ENCODE measurements at places on chromosomes 16 and 17.

GRCh38 chr16:2333772-2334379, 6.7 kb downstream of the ABCA3 start:
- DNase-seq: peak; percentile 39

- no peak for DNase-seq
These were observed 257.3 kb downstream of the CA10 start for GRCh38 chr17:51901242-51901641.

- DNase-seq: no peak
These were observed 214.3 kb upstream of the CDH5 start for GRCh38 chr16:66152181-66152580.

DNA sequence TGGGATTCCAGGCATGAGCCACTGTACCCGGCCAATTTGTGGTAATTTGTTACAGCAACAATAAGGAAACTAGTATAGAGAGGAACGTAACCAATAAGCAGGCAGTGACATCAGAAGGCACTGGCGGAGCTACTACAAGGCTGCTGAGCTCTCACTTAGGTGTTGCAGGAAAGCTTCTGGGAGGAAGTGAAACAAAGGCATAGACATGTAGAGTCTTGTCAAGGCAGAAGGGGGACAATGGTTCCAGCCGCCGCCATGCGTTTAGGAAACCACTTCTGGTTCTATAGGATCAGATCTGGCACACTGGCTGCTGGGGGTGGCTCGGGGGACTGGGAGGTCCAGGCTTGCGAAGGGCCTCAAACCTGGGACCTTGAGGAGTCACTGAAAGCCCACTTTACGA, 9.4 kb upstream of the CPSF4L start:
- DNase-seq: no peak

DNA sequence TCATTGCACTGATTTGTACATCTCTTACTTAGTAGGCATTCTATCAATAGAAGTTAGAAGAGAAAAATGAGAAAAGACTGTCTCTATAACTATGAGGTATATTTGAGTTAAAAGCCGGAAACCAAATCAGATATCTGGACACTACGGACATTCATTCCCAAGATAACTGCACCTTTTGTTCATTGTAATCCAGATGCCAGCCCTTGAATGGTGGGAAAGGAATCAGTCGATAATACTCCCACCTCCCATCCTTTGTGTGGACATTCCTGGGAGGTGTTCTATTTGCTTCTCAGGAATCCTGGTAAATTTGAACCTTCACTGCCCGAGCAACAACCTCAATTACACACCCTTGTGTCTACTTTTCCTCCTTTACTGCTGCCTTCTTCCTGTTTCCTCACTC, 225.2 kb downstream of the CHD9NB start:
- no peak for DNase-seq

DNA sequence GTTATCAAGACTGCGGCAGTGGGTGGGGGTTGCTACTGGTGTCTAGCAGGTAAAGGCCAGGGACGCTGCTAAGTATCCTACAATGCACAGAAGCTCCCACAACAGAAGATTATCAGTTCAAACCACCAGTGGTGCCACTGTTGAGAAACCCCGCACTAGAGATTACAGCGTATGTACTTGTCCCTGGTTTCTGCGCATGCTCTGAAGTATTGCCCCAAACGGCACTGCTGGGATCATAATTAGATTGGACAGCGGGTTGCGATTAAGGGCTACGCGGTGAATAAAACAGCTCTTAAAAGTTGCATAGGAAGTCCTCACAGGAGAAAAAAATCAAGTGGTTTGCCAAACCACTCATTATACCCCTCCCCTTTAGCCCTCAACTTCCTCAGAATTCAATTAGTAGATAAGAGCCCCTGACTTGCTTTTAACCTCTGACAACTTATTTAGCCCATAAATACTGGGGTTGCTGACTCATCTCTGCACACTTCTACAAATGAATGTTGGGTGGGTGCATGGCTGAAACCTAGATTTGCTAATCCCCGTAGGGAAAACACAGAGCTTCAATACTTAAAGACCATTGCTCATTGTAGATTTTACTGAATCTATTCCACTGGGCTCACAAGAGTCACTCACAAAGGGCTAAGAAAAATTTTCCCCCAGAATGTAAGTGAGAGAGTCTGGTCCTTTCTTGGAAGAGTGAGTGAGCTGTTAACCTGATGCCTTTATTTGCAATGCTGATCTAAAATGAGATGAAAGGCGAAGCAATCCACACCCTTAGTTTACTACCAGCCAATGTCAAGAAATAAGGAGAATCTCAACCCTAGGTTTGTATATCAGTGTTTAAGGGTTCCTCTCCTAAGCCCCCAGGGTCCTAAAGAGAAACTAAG, 91.8 kb downstream of the RGS9 start:
- no peak for DNase-seq

GRCh38 chr16:16797239-16797638, 418.3 kb downstream of the NPIPA7 start:
- no peak for DNase-seq

GRCh38 chr17:9612006-9612405, 33.3 kb upstream of the USP43 start:
- no peak for DNase-seq

DNA sequence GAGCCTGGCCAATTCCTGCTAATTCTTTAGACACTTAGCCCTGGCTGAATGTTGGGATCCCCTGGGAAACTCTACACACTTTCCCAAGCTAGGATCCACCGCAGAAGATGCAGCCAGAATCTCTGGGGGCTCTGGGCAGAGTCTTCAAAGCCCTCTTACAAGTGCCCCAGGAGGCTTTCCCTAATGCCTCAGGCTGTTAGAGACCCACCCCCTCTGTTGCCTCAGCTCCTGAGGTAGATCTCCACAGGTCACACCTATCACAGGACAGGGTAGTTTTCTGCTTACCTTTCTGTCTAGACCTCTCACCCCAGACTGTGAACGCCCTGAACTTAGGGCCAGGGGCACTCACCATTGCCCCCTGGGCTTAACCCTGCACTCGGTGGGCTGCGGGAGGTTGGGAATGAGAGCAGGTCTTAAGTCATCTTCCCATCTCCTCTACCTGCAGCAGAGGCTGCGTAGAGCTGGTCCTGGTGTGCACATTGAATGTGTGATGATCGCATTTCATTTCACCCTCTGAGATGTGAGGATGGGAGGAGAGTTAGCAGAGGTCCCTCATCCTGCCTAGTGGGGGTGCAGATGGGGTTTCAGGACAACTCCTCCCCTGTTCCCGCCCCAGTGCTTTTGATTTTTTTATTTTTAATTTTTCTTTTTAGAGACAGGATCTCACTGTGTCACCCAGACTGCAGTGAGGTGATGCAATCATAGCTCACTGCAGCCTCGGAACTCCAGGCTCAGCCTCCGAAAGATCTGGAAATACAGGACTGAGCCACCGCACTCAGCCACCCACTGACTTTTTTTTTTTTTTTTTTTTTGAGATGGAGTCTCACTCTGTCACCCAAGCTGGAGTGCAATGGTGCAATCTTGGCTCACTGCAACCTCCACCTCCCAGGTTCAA, 89.0 kb upstream of the LHX1 start:
- DNase-seq: no peak

- DNase-seq: no peak
These were observed 10.4 kb downstream of the HSD11B2 start for GRCh38 chr16:67441271-67441753.

DNA sequence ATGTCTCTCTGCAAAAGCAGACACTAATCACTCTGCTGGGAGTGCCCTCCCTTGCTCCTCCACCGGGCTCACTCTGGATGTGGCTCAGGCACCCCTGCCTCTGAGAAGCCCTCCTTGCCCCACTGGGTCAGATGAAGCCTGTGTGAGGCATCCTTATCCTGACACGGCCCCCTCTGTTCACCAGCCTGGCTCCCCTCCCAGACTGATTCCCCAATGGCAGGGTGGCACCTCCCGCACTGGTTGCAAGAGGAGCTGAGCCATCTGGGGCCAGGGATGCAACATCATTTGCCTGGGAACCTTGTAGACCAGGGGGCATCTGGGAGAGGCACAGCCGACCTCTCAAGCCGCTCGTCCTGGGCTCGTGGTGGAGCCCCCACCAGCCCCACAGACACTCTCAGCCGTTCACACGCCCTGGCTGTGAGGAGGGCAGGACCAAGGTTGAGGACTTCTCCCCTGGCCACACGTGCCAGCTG, 6.7 kb downstream of the SMTNL2 start:
- no peak for DNase-seq

- DNase-seq: no peak
These were observed 38.0 kb downstream of the PRMT7 start for GRCh38 chr16:68348639-68349445.

DNA sequence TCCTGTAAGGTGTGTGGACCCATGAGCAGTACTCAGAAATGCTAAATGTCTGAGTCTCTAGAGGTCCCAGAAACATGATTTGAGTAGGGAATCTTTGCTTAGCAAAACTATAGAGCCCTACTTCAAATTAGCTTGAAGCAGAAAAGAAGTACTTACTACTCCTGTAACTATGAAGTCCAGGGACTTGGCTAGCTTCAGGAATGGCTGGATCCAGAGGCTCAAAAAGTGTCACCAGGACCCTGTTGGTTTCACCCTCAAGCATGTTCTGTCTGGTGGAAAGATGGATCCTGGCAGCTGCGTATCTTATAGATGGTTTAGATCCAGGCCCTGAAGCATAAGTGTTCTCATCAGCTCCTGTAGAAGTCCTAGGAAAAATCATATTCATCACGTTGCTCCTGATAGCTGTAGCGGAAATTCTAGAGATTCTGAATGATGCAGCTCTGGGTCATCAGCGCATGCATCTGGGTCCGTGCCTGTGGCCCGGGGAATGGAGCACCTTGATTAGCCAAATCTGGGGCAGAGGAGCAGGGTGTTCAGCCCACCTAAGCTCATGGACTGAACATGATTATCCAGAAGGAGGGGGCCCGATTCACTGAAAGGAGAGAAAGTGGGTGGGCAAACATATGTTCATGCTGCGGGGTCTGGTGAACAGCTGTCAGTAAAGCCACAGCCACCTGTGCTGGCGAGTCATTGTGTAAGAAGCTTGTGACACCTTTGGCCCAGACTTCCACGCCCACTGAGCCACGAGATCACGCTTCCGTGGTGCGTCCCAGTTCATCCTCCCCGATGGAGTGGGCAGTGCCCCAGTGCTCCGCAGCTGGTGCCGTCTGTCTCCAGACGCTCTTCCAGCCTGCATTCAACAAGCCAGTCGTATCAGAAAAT, 260.6 kb downstream of the CPPED1 start:
- no peak for DNase-seq

- no peak for DNase-seq
These were observed 4.2 kb downstream of the PIMREG start for GRCh38 chr17:6448473-6448872.

DNA sequence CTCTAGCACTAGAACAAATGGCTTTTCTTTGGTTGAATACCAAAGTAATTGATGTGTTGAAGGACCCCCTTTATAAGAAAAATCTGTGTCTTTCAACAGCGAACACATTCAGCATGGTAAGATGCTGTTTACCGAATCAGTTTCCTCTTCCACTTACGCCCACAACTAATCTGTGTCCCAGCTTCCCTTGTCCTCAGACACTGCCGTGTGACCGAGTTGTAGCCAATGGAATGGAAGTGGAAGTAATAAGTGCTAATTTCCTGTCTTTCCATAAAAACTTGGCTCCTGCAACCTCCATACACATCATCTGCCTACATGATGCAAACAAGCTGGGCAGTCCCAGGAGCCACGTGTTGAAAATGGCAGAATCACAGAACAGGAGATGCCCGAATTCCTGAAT, 10.4 kb downstream of the CDIPT start:
- DNase-seq: no peak

All from mesenteric fat pad (tissue), 1 donor.